ENCODE measurements at places on chromosomes 7 and 10.

DNA sequence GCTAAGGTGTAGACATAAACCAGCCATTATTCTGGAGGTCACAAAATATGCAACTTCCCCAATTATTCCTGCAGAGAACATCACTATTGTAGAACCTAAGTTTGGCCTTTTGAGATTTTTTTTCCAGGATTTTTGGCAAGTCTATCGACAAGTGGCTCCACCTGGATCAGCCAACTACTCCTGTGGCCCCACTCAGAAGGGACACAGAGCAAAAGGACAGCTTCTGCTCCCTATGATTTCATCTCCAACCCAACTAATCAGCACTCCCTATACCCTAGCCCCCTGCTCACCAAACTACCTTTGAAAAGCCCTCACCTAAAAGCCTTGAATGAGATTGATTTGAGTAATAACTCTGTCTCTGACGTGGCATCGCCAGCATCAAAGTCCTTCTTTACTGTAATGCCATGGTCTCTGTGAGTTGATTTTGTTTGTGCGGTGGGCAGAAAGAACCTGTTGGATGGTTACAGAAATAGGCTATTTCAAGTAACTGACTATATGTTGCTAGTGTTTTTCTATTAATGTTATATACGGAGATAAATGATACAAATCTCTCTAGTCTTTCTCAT lies 13.7 kb upstream of the CROT start:
- DNase-seq, result no peak

- DNase-seq, result no peak
Measured at GRCh38 chr7:98913612-98914011, 35.3 kb downstream of the TRRAP start.

DNA sequence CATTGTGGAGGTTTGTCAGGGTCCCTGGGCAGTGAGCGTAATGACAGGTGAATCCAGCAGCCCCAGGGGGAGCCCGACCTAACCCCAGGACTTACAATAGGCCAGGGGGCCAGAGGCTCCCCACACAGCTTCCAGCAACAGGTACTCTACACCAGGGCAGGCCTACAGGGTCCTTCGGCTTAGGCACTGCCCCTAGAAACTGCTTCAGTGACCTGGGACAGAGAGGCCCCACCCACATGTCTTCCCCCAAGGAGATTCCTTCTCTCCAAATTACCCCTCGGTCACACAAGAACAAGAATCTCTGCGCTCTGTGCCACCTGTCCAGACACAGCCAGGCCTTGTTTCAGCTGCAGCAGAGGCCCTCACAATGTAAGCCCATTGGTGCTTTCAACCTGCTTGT lies 24.4 kb downstream of the SKIDA1 start:
- no peak for DNase-seq

- DNase-seq, result no peak
Measured at GRCh38 chr7:111746950-111747349, 184.7 kb upstream of the IMMP2L start.

- no peak for DNase-seq
Measured at GRCh38 chr10:34558093-34558583, 257.0 kb downstream of the PARD3 start.

DNA sequence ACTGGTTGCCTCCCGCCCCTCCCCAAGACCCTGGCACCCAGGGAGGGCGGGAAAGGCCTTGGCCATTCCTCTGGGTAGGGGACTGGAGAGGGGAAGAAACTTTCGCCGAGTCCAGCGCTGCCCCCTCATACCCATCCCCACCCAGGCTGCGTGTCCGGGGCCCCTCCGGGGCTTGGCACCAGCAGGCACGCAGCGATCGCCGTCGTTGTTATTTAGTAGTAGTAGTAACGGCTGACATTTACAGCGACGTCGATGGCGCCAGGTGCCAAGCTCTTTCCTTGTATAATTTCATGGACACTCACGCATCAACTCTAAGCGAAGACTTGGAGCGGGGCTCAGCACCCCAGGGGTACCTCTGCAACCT lies 3.3 kb upstream of the PDGFA start:
- DNase-seq, result no peak
